Epithelial cell of esophagus (primary cell): ENCODE measurements at places on chromosomes 5 and 9.

- DNase-seq, result no peak
These were observed 19.4 kb upstream of the FBP2 start for GRCh38 chr9:94613003-94613402.

- no peak for DNase-seq
These were observed 28.6 kb upstream of the TAS2R1 start for GRCh38 chr5:9658706-9659105.

- DNase-seq, result no peak
These were observed 97.4 kb downstream of the DAP start for GRCh38 chr5:10663489-10664179.

DNA sequence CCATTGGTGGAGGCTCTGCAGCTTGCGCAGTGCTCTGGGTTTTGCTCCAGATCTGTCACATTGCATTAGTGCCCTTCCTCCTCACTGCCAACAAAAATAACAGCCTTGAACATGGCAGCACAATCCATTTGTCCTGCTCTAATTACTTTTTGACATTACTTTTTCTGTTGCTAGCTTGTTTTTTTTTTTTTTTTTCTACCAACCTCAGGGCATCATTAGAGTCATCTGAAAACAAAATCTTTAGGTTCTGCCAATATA lies 117.5 kb upstream of the NR5A1 start:
- DNase-seq, result no peak

- DNase-seq, result peak; percentile 86
These were observed at the start of gene WWC1 for GRCh38 chr5:168291342-168291963. TSS of gene WWC1 (plus strand) at chr5:168291645. CDS start at chr5:168292153, 508 bp downstream.

DNA sequence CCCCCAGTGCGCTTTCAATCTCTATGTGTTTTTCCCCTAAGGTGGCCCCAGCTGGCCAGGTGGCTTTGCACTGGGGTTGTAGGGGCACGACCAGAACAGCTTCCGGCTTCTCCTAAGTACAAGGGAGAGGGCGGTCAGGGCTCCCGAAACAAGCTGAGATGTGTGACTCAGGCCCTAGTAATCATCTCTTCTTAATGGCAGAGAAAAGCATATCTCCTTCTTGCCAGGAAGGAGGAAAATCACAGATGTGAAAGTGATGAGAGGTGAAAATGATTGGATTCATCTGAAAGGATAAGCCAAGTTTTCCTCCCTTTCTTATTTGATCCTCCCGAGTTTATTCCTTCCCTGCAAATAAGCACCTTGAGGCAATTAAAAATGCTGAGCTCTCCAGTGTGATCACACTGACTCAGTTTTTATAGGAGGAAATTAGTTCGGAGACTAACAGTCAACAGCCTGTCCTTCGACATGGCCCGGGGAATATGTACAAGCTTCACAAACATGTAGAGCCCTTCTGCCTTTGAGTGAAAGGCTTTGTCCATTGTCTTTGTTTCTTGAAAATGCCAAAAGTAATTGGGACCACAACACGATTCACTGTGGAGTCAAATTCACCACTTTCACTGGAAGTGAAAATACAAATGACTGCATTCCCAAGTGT lies 514.8 kb downstream of the PSAT1 start:
- peak; percentile 41 for DNase-seq

DNA sequence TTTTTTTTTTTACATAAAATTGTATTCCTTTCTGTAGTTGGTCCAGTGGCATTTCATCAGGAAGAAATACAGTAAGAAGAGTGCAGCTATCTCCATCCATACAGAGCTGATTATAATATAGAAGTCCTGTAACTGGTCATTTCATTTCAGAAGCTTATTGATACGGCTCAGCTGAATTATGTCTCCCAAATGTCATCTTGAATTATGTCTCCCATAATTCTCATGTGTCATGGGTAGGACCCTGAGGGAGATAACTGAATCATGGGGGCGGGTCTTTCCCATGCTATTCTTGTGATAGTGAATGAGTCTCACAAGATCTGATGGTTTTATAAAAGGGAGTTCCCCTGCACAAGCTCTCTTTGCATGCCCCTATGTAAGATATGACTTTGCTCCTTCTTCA lies 492.9 kb downstream of the CHSY3 start:
- DNase-seq, result no peak

DNA sequence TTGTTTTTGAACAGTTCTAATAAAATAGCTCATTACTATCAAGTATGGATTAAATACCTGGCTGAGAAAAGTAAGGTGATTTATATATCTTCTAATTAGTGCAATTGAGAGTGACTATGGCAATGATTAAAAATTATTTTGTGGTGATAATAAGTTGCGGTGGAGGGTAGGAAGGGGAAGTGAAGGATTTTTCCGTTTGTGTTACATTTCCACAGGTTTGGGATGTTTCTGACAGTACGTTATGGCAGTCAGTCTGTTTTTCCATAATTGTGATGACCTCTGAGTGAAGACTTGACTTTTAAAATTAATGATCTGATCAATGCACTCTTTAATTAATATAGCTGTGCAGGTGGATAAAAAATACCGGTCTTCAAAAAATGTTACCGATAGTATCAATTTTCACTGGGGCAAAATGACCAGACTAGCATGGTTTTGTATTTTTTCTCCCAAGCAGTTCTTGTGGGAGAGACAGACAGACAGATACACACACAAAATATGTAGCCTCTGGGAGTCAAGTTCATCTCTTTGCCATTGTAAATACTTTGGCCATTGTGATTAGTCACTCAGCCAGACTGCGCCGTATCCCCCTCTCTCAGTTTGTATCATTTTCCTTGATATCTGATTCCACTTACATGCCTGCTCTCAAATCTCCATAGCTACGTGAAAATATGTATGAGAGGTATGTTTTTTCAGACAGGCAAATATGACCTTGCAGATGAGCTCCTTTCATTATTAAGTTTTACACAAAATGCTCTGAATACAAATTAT lies 60.2 kb downstream of the ARHGAP26 start:
- DNase-seq, result peak; percentile 22

DNA sequence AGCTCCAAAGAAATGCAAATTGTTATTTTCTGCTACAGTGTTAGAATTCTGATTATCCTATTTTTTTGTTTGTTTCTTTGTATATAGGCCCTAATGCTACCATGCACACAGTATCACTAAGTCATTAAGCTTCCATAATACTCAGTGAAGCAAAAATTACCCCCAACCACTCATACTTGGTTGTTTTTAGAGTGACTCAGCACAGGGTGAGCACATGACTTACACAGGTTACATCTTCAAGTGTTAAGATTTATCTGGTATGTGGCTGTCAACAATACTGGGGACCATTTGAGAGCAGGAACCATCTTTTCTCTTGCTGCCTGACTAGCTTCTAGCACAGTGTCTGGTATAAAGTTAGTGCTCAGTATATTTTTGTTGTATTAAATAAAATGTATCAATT lies 255.8 kb upstream of the SLC24A2 start:
- DNase-seq, result peak; percentile 48

- no peak for DNase-seq
These were observed 35.7 kb downstream of the EXD3 start for GRCh38 chr9:137387114-137387890.

- DNase-seq, result peak; percentile 27
These were observed 113.3 kb downstream of the MAPKAP1 start for GRCh38 chr9:125593581-125594222.

GRCh38 chr5:76620166-76620565 lies 3.0 kb downstream of the F2RL2 start:
- no peak for DNase-seq

DNA sequence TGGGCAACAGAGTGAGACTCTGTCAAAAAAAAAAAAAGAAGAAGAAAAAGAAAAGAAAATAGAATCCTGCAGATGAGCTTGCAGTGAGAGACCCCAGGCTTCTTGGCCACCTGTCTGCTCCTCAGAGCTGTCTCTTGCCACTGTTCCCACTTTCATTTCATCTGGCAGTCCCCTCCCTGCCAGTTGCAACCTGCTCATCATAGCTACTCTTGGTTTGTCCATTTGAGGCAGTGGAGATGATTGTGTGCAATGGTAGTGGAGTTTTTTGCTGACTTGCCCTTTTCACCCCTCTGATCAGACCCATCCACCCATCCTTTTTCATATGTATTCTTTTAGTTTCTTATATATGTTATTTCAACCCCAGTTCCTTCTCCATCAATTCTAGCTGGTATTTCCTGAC lies 28.7 kb downstream of the ANKRD33B start:
- DNase-seq, result no peak

GRCh38 chr9:99851500-99851822 lies 29.8 kb downstream of the NR4A3 start:
- DNase-seq, result no peak
